GM13977 (cell line): ENCODE measurements at places on chromosomes 4 and X.

- peak; percentile 6 for DNase-seq
These were observed 128.7 kb downstream of the ARHGAP24 start for GRCh38 chr4:85603437-85604336.

GRCh38 chr4:71006203-71006907 lies 12.9 kb downstream of the DCK start:
- DNase-seq: peak; percentile 57

DNA sequence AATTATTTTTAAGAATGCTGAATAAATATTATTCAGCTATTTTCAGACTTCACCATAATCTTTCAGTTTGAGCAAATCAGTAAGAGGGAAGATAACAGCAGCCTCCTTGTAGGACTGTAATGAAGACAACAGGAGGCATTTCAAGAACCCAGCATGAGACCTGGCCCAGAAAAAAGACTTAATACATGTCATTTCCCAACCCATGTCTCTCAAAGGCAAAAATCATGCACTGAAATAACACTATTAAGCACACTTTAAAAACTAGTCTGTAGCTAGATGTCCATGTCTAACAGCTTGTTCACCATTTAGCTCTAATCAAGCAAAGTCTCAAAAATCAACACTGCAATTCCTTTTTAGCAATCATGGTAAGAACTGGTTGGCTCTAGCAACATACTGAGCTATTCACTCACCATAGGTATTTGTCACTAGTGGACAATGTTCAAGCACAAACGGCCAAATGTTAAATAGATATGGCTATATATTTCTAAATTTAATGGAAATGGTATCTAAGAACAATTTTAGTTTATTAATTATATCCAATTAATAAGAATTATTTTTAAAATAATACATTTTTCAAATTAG lies 109.9 kb downstream of the WDFY3 start:
- DNase-seq: no peak

- DNase-seq: no peak
These were observed 665 bp downstream of the TIGD2 start for GRCh38 chr4:89111833-89112563.

DNA sequence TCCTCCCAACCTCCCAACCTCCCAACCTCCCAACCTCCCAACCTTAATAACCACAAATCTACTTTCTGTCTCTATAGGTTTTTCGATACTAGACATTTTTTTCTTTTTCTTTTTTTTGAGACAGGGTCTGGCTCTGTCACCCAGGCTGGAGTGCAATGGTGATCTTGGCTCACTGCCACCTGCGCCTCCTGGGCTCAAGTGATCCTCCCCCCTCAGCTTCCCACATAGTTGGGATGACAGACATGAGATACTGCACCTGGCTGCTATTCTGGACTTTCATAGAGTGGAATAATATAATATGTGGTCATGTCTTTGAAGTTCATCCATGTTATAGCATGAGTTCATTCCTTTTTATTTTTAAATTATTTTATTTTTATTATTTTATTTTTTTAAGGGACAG lies 39.5 kb upstream of the ZFX start:
- no peak for DNase-seq
